HT1080 (cell line): ENCODE measurements at places on chromosomes 6 and 20. TPM values are rescaled to one million over a fixed set of nuclear protein-coding genes. Genes with fewer than 3 reads are reported as not detected.

DNA sequence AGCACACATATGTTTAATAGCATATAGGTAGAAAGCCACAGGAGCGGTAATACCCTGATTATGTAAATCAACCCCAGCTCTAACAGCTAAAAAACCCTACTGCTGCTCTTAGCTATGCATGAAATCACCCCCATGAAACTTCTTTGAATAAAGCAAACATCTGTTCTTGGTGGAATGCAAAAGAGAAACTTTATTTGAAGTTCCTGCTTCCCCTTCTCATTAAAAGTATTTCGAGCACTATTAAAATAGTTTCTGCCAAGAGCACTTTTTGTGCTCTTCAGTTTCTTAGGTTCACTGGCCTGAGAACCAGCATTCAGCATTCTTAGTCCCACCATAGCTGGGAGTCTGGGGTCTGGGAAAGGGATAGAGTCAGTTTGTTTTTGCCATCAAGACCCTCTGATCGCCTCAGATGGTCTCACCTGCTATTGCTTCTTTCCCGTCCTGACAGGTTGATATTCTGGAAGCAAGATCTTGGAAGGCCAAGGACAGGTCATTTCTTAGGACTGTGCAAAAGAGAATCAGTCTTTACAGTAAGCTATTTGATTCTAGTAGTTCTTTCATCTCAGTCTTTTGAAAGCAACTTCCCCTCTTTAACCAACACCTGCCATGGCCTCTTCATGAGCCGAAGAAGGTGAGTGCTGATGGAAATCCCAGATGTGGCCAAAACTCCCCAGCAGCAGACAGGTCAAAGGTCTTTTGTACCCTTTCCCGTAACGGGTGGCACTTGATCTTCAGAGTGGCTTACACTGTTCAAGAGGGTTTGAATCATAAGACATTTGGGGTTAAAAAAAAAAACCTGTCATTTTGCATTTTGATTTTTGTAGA, 76.5 kb upstream of the TMEM170B start:
- DNase-seq: no peak

GRCh38 chr6:15255909-15256395, 10.1 kb downstream of the JARID2 start:
- DNase-seq: no peak

DNA sequence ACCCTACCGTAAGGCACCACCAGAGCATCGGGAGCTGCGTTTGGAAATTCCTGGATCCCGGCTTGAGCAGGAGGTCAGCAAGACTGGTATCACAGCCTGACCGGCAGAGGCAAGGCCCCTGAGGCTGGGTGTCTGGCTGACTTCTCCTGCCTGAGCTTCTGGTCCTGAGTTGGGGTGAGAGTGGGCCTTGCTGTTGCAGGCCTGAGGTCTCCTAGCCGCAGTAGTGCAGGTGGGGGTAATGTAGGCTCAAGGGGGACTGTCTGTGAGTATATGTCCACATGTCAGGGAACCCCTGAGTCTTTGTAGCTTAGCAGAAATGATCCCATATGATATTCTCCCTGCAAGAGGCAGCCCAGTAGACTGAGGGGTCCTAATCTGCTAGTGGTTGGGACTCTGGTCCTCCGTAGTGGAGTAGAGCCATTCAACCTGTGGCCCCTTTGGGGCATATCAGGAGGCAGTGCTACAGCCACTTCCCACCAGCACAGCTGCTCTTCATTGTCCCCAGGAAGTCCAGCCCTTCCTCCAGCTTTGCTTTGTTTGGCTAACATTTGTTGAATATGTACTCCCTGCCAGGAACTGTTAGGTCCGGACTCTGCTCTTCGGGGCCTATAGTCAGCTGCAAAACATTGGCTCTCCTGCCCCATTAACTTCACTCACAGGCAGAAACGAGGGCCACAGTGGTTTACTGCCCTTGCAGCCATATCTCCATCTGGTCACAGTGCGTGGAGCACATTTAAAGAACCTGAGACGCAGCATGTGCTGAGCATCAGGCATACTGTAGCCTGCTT, 10.9 kb downstream of the LRRC73 start:
- DNase-seq: no peak

- no peak for DNase-seq
Observed at GRCh38 chr20:19928328-19929011, 88.7 kb upstream of the NAA20 start.

Gene KIF13A
- total RNA-seq: 23.8 and 26.1 TPM in 2 replicates

Gene NRN1
- total RNA-seq: 0.14 TPM in 1 of 2 replicates, not detected in the other
